ENCODE measurements at places on chromosomes 5 and 9.

DNA sequence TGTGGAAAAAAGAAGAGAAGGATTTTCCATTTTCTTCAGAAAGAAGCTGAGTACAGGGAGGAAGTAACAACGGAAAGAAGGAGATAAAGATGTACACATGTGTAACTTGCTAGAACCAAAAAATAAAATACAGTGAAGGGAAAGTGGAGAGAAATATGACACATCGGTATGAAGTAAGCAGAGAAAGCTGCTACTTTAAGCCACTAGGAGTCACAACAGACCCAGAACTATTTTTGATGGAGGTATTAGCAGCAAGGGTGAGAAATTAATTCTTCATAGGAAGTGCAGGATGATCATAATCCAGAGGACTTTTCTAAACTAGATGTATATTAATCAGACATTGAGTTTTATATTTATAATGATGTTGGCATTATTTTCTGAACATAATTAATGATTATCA, 88.5 kb downstream of the FAM174A start:
- peak; percentile 69 for DNase-seq

DNA sequence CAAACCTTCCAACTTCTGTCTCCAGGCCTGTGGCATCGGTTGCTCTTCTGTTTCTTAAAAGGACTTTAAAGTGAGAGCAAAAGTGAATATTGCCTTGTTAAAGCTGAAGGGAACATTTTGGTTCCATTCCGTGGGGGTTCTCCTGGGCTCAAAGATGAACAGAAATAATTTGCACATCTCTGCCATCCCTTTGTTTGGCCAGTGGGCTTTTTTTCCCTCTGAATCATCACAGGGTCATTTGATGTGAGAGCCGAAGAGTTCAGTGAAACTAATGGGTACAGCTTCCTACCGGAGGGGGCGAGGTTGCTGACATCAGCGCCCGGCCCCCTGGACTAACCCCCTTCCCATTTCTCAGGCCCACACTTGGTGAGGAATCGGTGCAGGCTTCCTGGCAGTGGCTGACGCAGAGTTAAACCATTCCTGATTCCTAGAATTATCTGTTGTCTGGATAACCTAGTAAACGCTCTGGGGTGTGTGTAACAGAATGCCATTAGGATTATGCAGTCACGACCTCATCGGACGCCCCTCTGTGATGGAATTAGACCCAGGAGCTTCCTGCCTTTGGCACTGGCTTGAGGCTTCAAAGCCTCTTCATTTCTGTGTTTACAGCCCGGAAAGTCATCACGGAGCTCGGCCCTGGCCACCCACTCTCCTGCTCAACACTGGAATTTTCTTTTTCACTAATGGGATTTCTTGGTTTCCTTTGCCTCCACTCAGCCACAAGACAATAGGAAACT, 61.6 kb upstream of the RPL26L1 start:
- no peak for DNase-seq

GRCh38 chr9:71980266-71981190, 69.1 kb downstream of the C9orf85 start:
- DNase-seq, result no peak

DNA sequence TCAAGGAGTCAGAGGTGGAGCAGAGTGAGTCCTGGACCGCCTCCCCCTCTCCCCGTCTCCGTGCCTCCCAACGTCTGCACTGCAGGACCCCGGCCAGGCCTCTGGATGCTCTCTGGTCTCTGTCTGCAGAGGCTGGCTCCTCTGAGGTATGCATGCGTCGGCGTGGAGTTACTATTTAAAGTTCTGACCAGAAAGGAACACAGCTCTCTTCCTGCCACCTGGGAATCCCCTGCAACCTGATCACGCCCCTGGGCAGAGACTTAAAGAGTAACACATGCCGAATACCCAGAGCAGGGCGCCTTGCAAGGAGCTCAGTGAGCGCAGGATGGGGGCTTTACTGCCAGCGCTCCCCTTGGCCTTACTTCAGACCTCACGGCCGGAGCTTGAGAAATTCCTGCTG, 16.0 kb downstream of the ANXA6 start:
- DNase-seq, result no peak

DNA sequence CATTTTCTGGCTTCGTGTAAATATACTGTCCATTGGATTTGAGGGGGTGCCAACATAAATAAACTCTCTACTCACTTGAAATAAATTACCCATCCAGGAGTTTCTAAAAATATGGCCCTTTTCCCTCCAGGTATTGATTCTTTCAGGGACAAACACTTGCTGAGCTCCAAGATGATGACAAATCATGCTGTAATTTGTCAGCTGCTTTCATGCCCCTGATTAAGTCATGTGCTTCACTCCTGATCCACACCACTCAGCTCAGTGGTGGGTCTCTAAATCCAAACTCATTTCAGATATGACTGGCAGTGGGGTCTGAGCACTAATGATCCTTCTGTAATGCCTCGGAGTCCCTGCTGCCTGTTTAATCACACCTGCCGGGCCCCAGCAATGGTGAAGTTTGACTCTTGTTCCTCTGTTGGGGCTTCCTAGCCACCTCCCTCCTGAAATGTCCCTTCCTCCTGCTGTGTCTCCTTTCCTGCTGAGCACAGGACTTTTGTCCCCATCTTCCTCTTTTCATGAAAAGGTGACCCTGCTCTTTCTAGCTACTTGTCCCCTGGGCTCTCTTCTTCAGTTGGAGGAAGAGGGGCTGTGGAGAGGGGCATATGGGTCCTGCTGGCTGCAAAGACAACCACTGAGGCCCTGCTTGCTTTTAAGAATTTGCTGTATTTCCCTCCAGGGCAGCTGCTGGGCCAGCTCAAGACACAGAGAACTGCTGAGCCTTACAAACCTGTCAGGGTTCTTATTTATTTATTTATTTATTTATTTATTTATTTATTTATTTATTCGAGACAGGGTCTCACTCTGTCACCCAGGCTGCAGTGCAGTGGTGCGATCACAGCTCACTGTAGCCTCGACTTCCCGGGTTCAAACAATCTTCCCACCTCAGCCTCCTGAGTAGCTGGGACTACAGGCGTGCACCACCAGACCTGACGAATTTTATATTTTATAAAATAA, 200.0 kb downstream of the ATP10B start:
- no peak for DNase-seq

DNA sequence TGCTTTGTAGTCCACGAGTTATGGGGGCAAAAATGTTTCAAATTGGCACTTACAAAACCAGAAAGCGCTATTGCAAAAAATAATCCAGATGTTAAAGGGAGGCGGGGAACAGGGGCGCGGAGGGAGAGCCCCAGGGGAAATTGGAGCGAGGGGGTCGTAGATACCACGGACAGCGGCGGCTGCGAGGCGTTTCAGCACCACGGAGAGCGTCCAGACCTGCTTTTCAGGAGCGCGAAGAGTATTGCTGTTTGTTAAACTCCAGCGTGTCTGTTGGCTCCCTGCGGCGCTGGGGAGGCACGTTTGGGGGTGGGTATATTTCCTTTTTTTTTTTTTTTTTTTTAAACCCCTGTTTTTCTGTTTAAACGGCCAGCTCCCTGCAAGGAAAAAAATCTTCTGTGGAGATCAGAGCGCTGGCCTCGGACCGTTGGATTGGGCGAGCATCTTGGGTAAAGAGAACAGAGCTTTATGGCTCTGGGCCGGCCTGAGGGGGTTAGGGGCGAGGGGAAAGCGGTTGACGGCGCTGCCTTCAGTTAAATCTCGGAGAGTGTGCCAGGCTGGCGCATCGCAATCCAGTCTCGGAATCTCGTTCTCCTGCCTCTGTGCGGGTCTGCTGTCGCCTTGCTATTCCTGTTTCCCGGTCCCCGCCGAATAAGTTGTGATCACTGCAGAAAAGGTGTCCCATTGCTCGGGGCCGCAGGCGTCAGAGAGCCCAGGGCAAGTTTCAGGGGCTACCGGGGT, at the start of gene GLRA1:
Gene GLRA1 (minus strand): TSS at position 288 of the 738 bp plus-strand sequence. CDS start 302 bp downstream, outside the sequence.
- no peak for DNase-seq

DNA sequence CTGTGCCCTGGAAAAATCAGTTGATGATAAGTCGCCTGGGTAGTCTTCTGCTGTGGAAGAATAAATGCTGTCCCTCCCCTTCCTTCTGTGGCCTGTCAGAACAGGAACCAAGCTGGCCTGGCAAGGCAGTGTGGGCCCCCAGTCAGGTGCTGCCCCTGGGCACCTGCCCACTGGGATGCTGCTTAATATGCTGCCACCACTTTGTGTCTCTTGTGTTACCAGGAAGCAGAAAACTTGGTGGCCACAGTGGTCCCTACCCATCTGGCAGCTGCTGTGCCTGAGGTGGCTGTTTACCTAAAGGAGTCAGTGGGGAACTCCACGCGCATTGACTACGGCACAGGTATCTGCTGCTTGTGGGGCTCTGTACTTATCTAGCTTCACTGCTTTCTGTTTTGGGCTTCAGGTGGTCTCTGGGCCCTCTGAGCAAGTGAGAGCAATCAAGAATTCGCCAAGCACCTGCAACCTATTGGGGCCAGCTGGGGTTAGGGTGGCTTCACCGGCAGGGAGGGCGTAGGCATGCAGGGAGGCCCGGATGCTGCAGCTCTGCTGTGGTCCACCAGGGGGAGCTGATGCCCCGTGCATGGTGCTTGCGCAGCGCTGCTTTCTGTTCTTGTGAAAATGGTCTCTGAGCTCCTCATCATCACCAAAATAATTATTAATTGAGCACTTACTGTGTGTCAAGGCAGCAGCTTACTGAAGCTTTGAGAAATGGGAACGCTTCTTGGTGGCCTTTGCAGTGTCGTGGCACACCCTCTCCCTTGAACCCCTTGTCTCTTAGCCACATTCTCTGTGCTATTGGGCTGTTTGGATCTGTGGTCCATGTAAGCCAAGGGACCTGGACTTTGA, 20.3 kb downstream of the PTPA start:
- peak; percentile 40 for DNase-seq

- no peak for DNase-seq
Observed at GRCh38 chr9:87595610-87596009, 97.9 kb downstream of the DAPK1 start.

- DNase-seq, result no peak
Observed at GRCh38 chr9:133059623-133060022, 2.2 kb upstream of the CEL start.

GRCh38 chr5:127550652-127551409, 33.4 kb downstream of the PRRC1 start:
- no peak for DNase-seq

- DNase-seq, result no peak
Observed at GRCh38 chr9:89243296-89244061, 64.9 kb upstream of the SHC3 start.

DNA sequence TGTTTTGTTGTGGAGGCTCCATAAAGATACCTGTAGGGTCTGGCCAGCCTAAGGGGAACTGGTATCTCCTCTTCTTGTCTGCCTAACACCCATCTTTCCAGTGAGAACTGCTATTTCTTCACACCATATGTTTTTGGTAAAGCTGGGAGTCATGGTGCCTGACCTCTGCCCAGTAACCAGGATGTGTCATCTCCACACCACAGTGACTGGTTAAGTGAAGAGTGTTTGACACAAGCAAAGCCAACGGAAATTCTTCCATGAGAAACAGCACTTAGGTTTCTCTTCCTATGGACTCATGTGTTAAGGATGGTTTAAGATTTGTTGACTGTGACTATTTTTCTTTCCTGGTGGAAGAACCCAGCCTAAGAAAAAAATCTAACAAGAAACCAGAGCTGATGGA, 111.5 kb downstream of the HTR4 start:
- DNase-seq, result no peak

DNA sequence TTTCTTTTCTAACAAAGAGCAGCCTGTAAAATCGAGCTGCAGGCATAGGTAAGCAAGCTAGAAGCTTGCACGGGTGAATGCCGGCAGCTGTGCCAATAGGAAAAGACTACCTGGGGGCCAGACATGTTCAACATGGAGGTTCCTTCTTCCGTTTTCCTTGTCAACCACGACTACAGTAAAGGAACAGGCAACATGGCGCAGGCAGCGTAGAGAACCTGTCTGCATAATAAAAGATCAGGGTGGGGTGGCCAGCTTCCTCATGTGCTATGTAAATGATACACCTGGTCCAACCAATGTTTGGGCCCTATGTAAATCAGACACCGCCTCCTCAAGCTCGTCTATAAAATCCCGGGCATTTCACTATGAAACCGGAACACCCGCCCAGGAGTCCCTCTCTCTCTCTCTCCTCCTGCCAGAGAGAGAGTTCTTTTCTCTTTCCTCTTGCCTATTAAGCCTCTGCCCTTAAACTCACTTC, 103.8 kb upstream of the LIFR start:
- DNase-seq, result no peak

DNA sequence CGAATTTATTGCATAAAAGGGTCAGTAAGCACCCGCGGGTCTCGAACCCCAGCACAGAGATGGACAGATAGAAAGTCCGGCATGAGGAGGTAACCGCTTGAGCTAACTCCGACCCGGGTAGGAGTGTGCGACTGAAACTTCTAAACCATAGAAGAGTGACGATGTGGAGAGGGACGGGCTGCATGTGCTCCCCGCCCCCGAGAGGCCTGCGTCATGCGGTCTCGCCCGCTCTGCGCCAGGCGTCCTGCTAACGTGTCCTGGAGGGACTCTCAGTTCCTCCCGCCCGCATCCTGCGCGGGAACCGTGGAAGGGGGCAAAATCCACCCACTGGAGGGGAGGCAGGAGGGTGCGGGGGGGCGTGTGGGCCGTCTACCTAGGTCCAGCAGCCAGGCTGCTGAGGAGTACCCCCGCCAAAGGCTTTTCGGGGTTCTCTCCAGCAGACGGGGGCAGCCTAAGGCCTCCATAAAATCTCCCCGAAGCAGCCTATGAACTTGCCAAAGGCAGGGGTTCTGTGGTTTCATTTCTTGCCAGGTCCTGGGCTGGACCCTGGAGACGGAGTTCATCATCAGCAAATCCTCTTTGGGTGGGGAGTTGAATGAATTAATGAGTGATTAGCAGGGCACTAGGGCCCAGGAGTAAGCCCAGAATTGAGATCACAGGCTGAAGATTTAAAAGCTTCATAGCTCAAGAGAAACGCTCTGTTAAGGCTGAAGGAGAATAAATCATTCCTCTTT, 51.9 kb downstream of the TGFBI start:
- DNase-seq, result no peak

DNA sequence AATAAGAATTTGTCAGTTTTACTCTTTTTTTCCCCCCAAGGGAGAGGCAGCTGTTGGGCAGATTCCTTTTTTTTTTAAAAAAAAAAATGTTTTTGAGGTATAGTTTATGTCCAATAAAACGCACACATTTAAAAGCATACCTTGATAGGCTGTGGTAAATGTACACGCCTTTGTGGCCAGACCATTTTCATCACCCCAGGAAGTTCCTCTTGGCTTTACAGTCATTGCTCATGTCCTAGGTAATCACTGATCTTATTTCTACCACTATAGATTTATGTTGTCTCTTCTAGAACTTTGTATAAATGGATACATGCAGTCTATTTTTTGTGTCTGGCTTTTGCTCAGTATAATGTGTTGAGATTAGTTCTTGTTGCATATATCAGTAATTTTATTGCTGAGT, 9.8 kb downstream of the SUB1 start:
- DNase-seq, result no peak

DNA sequence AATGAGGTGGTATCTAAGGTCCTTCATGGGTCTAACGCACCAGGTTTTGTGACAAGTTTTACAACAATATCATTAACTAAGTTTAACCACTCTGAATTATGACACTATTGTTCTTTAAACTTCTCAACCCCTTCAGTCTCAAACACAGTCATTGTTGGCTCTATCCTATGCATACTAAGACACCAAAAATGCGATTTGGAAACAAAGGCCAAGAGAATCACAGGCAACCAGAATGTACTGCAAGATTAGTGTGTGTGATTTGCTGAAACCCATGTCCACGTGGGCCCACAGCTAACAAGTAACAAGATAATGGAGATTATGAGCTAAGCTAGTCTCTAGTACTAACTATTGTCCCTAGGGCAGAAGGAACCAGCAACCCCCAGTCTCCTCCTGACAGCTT, 142.2 kb upstream of the RANBP3L start:
- no peak for DNase-seq

- no peak for DNase-seq
Observed at GRCh38 chr5:35799753-35800152, 56.9 kb upstream of the IL7R start.

GRCh38 chr9:86965636-86966395, 18.5 kb upstream of the GAS1 start:
- no peak for DNase-seq

All from bone marrow (tissue), 2 donors.